ENCODE measurements at places on chromosomes 1 and 21.

DNA sequence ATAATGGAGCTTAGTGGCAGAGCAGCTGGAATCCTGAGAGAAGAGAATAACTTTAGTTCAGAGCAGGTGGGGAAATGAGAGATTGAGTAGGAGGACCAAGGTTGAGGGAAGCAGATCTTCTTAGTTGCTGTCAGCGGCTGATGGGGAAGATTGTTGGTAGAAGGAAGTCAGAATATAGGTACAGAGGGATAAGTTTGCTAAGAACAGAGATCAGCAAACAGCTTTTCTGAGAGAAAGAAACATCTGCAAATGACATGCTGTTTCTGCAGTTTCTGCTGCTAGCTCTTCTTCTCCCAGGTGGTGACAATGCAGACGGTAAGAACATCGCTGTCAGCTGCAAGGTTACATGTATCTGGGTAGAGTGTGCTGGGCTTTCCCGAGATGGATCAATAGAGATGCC, at the start of gene CD1C:
Gene CD1C, plus strand, starts transcription at position 113 of the 400 bp plus-strand sequence. Its CDS starts 142 bp downstream, at position 255.
- DNase-seq: peak; percentile 3

DNA sequence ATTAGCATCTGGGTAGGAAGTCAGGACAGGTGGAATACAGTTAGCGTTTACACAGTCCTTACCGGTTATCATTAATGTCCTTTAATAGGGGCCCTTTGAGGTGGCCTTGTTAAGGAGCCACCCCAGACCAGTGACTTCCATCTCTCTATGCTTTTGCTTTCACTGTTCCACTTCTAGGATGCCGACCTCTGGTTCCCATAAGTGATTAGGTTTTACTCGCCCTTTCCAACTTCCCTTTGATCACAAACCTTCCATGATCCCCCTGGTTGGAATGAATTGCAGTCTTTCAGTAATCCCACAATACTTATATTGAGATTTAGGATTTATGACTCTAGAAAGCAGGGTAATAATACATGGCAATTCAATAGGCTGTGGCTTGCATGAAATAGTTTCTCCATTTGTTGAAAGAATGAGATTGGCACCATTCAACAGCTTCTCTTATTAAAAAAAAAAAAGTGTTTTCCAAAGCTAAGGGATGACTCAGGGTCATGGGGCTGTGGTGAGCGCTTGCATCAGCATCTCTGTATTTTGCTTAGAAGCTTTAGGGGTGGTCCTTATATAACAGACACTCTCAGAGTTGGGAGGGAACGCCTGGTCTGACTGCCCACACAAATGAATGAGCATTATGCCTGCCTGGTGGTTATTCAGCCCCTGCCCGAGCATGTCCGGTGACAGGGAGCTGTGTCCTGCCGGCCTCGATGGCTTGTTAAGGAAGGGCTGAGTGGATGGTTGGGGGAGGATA, 110.5 kb downstream of the CNIH3 start:
- no peak for DNase-seq

GRCh38 chr1:40939320-40940059, 40.0 kb upstream of the CTPS1 start:
- DNase-seq: no peak

GRCh38 chr1:74690364-74690696, 16.7 kb upstream of the ERICH3 start:
- no peak for DNase-seq

Data from GM12865 (cell line).